ENCODE measurements at places on chromosomes 12 and 14.

GRCh38 chr12:10030446-10030845, at the start of gene CLEC9A:
CLEC9A (plus strand) TSS chr12:10030682; CDS start chr12:10052688, 22,006 bp downstream.
- no peak for DNase-seq

- no peak for DNase-seq
Measured at GRCh38 chr12:77122661-77123060, 57.3 kb upstream of the E2F7 start.

- DNase-seq, result no peak
Measured at GRCh38 chr14:101182476-101182875, 279.0 kb upstream of the RTL1 start.

DNA sequence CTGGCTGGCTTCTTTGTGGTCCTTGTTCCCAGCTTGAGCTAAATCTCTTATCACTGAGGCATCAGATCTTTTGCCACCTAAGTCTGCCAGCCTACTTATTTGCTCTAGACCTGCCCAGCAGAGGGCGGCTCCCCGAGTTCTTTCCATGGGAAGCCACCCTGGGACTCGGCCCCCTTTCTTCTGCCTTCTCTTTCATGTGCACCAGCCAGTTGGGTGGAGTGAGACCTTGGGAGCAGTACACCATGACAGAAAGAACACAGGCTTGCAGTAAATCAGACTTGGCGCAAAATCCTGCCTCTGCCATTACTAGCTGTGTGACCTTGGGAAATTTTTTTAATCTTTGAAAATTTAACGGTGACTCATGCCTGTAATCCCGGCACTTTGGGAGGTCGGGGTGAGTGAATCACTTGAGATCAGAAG, 7.4 kb downstream of the SMAGP start:
- DNase-seq, result no peak

DNA sequence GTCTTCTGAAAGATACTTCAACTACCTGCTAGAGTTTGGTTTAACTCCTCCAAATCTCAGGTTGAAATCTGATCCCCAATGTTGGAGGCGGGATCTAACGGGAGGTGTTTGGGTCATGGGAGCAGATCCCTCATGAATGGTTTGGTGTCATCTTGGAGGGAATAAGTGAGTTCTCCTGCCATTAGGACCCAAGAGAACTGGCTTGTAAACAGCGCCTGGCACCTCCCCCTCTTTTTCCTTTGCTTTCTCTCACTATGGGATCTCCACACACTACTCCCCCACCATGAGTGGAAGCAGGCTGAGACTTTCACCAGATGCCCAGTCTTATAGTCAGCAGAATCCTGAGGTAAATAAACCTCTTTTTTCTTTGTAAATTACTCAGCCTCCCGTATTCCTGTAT, 2.5 kb downstream of the CNIH1 start:
- no peak for DNase-seq

GRCh38 chr12:50839042-50839441, 3.7 kb upstream of the TMPRSS12 start:
- DNase-seq, result no peak

- DNase-seq, result no peak
Measured at GRCh38 chr12:132596016-132596415, 14.4 kb downstream of the LRCOL1 start.

- DNase-seq, result no peak
Measured at GRCh38 chr12:57610554-57611107, 604 bp upstream of the ARHGEF25 start.
